Naive B cell (primary cell): ENCODE measurements at places on chromosomes 3 and 15.

- no peak for DNase-seq
These were observed 12.5 kb upstream of the RPS27L start for GRCh38 chr15:63169788-63170187.

DNA sequence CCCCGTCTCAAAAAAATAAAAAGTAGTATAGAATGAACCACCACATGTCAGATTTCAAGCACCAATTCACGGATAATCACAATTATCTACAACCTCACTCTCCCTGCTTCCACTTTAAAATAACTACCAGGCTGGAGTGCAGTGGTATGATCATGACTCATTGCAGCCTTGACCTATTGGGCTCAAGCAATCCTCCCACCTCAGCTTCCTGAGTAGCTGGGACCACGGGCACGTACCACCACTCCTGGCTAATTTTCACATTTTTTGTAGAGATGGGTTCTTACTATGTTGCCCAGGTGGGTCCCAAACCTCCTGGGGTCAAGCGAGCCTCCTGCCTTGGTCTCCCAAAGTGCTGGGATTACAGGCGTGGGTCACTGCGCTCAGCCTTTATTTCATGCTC lies 38.1 kb upstream of the LDHAL6B start:
- DNase-seq: no peak

DNA sequence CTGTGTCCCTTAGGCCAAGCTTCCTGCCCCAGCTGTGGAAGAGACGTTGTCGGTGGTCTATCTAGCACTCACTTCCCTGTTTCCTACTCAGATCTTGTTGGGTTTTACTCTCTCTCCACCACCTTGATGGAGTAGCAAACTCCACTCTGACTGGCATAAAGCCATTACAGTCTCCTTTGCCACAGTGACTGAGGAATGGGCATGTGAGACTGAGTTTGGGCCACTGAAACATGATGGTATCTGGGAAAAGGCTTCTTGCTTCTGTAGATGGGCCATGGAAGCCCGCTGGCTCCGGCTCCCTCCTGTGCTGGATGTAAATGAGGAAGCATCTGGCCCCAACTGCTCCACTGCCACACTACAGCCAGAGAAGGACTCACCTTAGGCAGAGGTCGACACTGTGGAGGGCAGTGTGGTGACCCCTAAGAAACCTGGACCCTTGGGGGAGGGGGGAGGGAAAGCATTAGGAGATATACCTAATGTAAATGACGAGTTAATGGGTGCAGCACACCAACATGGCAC lies 9.4 kb upstream of the CAMK1 start:
- no peak for DNase-seq

DNA sequence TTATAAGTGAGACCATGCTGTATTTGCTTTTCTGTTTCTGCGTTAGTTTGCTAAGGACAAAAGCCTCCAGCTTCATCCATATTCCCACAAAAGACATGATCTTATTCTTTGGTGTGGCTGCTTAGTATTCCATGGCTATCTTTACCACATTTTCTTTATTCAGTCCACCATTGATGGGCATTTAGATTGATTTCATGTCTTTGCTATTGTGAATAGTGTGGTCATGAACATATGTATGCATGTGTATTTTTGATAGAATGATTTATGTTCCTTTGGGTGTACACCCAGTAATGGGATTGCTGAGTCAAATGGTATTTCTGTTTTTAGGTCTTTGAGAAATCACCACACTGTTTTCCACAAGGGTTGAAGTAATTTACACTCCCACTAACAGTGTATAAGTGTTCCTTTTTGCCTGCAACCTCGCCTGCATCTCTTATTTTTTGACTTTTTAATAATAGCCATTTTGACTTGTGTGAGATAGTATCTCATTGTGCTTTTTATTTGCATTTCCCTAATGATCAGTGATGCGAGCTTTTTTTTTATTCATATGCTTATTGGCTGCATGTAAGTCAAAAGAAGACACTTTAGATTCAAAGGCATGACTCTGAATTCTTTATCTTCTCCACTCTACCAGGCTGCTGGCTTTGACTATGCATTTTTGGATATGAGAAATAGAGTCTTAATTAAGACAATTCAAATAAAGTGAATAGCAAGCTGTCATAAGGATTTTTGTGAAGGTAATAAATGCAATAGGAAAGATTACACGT lies 183.3 kb upstream of the SYNPR start:
- DNase-seq: no peak

DNA sequence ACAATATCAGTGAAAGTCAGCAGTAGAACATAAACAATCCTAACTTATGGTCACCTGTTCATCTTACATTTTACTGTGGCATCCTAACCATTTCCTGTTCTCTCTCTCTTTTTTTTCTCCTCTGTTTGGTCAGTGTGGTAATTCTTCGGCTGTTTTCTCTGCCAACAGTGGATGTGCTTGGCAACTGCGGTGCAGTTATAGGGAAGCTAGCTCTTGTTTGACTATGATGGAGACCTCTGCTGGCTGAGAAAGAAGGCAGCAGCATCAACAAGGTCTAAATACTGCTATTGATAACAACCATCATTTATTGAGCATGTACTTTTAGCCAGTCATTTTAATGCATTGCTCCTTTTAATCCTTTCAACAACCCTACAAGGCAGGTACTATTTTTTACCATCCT lies 723 bp upstream of the DRD3 start:
- peak; percentile 3 for DNase-seq
